ENCODE measurements at places on chromosomes 7 and 10. TPM values are rescaled to one million over a fixed set of nuclear protein-coding genes. Genes with fewer than 3 reads are reported as not detected.

TEX47 gene
- total RNA-seq: not detected

TMEM196 gene
- not detected for total RNA-seq

CH25H gene
- total RNA-seq: 1.0 TPM

GPR85 gene
- not detected for total RNA-seq

ALOX5 gene
- 13.8 TPM for total RNA-seq

WDFY4 gene
- 4.2 TPM for total RNA-seq

MEOX2 gene
- total RNA-seq: not detected

CTTNBP2 gene
- total RNA-seq: 0.06 TPM

GHRHR gene
- not detected for total RNA-seq

CCDC172 gene
- not detected for total RNA-seq

PAPOLB gene
- not detected for total RNA-seq

OGDHL gene
- not detected for total RNA-seq

PTF1A gene
- total RNA-seq: not detected

EPDR1 gene
- total RNA-seq: 0.54 TPM

GIMAP6 gene
- 150 TPM for total RNA-seq

UNCX gene
- not detected for total RNA-seq

OR2A1 gene
- not detected for total RNA-seq

PRKCQ gene
- total RNA-seq: 61.6 TPM

ZNF804B gene
- total RNA-seq: not detected

FXYD4 gene
- not detected for total RNA-seq

PLEKHS1 gene
- total RNA-seq: not detected

TMEM176B gene
- total RNA-seq: 0.92 TPM

SPAM1 gene
- total RNA-seq: not detected

JCAD gene
- not detected for total RNA-seq

CHCHD2 gene
- total RNA-seq: 206 TPM

SHOC2 gene
- 53.5 TPM for total RNA-seq

SPDYE2B gene
- total RNA-seq: not detected

FAM25G gene
- total RNA-seq: not detected

LFNG gene
- 119 TPM for total RNA-seq

OR6V1 gene
- total RNA-seq: not detected

FBXL13 gene
- total RNA-seq: 1.3 TPM

NUTM2E gene
- 0.70 TPM for total RNA-seq

TMEM236 gene
- 0.38 TPM for total RNA-seq

EBF3 gene
- not detected for total RNA-seq

ZNF487 gene
- 4.4 TPM for total RNA-seq

PSMC2 gene
- 70.8 TPM for total RNA-seq

SLC29A4 gene
- total RNA-seq: 0.49 TPM

ATOH7 gene
- not detected for total RNA-seq

MBL2 gene
- not detected for total RNA-seq

PRKRIP1 gene
- 48.3 TPM for total RNA-seq

LLCFC1 gene
- not detected for total RNA-seq

AP4M1 gene
- 18.7 TPM for total RNA-seq

ADK gene
- total RNA-seq: 20.7 TPM

NCF1 gene
- total RNA-seq: 6.5 TPM

PRPS1L1 gene
- not detected for total RNA-seq

NUPR2 gene
- not detected for total RNA-seq

ORC5 gene
- total RNA-seq: 26.6 TPM

BPGM gene
- 20.3 TPM for total RNA-seq
